ENCODE measurements at places on chromosomes 4 and X.

- DNase-seq = no peak
These were observed 159.5 kb downstream of the QDPR start for GRCh38 chr4:17352357-17352756.

DNA sequence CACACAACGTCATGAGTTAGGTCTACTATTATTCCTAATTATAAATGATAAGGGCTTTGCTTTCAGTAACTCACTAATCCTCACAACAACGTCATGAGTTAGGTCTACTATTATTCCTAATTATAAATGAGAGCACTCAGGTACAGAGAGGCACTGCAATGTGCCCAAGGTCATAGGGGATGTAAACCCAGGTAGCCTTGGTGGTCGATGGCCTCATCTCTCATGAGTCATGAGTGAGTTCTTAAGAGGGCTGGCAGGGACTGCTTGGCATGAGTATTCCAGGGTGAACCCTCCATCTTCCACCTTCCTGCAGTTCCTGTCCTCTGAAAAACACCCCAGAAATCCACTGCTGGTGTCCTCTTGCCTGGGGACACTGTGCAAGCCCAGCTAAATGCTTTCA is 317.1 kb downstream of the STK32B start:
- DNase-seq = no peak

GRCh38 chr4:23773884-23774636 is 115.8 kb downstream of the PPARGC1A start:
- no peak for DNase-seq

- DNase-seq = peak; percentile 1
These were observed 60.7 kb upstream of the ABCG2 start for GRCh38 chr4:88219099-88219498.

- no peak for DNase-seq
These were observed 17.4 kb downstream of the BCAP31 start for GRCh38 chrX:153706799-153707198.

- no peak for DNase-seq
These were observed 240.5 kb downstream of the TENM3 start for GRCh38 chr4:182483685-182484084.

GRCh38 chr4:17809667-17810066 is 890 bp downstream of the DCAF16 start:
- no peak for DNase-seq

DNA sequence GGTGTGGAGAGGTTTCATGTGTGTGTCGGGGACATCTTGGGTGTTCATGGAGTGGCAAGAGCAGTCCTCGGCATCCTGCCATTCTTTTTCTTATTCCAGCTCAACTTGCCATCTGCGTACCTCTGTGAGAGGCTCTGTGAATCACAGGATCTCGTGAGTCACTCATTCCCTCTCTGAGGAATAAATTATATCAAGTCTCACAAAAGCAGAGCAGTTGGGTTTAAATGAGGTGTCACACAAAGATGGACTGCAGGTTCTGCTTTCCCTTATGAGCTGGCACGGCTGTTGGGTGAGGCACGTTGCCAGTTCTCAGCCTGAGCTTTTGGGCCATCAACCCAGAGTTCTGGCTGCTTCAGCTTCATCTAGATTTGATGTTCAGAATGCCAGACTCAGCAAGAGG is 6.8 kb upstream of the OCIAD2 start:
- no peak for DNase-seq

GRCh38 chr4:146445198-146446150 is 76.3 kb downstream of the SLC10A7 start:
- DNase-seq = no peak

Data from NCI-H1092 (cell line).